ENCODE measurements at places on chromosomes 6 and 20.

DNA sequence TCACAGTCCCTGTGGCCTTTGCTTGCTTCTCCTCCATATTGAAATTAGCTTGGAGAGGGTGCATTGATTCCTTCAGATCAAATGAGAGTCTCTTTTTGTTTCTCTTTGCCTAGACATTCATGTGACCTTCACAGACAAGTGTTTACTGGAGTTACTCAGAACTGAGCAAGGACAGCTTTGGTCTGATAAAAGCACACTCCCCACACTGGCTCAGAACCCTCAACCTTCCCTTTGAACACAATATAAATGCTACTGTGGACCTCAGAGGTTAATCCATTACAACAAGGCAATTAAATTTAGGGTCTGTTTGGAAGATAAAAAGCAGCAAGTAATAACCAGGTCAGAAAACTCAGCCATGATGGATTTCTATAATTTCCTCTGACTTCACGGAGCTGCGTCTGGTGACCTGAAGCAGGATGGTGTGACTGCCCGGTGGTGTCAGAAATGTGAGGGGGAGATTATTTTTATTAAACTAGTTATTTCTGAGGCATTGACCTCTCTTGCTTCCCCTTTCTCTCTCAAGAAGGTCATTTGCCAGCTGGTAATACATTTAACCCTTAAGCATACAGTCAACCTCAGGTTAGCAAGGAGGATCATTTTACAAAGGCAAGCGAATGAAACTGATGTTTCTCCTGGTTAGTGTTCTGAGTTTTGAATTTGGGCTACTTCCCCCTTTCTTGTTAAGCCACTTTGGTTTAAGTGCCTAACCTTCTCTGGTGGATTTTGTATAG, 208.2 kb downstream of the CLIC5 start:
- no peak for DNase-seq

GRCh38 chr6:27693766-27694546, 218.2 kb downstream of the OR2B2 start:
- no peak for DNase-seq

DNA sequence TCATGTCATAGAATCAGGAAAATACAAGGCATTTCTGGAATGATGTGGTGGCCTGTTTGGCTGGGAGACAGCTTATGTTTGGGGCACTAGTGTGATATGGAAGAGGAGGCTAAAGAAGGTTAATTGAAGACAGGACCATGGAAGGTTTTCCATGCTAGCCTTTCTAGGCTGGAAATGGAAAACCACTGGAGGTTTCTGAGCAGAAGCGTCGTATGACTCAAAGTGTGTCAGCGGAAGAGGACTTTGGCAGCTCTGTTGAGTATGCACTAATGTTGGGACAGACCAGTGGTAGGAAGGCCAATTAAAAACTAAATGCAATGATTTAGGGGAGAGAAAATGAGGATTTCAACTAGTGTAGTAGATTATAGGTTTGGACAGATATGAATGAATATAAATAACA, 413.1 kb downstream of the PLCB1 start:
- peak; percentile 82 for DNase-seq

- no peak for DNase-seq
Measured at GRCh38 chr6:28347119-28347518, 2.6 kb upstream of the ZKSCAN3 start.

DNA sequence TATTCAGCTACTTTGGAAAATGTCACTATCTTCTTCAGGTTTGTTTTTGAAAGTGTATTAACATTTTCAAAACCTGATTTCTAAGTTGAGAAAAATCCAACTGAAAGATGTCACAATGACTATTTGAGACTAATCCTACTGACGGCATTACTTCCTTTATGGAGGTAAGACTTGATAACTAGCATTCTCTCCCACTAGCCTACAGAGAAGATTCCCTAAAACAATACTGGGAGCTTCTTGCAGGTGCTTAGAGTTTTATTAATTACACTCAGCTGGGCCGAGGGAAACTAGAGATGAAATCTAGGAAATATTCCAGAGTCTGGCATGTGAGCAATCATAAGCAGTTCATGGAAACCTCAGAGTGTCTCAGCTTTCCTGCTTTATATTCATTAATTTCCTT, 114.0 kb downstream of the LCA5 start:
- no peak for DNase-seq

DNA sequence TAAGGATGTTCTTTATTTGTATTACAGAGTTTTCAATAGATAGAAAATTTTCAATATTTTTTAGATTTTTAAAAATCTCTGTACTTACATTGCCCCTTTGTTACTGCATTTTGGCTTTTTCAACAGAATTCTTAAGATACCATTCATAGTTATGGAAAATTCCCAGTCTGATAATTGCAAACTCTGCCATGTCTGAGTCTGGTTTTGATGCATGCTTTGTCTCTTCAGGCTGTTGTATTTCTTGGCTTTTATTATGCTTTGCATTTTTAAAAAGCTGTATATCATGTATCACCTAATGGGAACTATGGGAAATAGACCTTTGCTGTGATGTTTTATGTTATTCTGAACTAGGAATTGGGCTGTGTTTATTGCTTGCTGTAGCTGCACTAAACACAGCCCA, 898.9 kb upstream of the ADGRB3 start:
- no peak for DNase-seq

GRCh38 chr6:75331151-75331550, 46.6 kb upstream of the TMEM30A start:
- peak; percentile 95 for DNase-seq

GRCh38 chr6:148144917-148145521, 197.6 kb upstream of the SASH1 start:
- peak; percentile 70 for DNase-seq

- DNase-seq: peak; percentile 59
Measured at GRCh38 chr6:56357616-56358373, 110.4 kb upstream of the COL21A1 start.

DNA sequence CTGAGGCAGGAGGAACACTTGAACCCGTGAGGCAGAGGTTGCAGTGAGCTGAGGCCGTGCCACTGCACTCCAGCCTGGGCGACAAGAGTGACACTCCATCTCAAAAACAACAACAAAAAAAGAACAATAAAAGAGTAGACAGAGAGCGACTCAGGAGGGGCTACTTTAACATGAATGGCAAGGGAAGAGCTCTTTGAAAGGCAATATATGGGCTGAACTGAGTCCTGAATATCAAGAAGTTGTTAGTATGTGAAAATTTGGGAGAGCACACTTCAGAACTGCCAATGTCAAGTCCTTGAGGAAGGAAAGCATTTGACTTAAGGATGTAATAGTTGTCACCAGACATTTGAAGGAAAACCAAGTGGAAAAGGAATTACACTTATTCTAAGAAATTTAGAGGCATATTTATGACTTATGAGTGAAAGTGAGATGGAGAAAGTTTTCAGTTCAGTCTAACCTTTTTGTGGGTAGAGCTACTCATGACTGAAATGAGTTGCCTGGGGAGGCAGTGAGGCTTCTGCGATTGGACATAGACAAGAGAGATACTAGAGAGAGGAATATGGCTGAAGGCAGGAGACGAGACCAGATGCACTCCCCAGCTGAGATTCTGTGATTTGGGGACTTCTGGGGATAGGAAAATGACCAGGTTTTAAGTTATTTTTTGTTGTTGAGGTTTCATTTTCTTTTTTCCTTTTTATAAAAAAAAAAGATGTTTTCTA, 48.6 kb upstream of the SLC16A10 start:
- no peak for DNase-seq

DNA sequence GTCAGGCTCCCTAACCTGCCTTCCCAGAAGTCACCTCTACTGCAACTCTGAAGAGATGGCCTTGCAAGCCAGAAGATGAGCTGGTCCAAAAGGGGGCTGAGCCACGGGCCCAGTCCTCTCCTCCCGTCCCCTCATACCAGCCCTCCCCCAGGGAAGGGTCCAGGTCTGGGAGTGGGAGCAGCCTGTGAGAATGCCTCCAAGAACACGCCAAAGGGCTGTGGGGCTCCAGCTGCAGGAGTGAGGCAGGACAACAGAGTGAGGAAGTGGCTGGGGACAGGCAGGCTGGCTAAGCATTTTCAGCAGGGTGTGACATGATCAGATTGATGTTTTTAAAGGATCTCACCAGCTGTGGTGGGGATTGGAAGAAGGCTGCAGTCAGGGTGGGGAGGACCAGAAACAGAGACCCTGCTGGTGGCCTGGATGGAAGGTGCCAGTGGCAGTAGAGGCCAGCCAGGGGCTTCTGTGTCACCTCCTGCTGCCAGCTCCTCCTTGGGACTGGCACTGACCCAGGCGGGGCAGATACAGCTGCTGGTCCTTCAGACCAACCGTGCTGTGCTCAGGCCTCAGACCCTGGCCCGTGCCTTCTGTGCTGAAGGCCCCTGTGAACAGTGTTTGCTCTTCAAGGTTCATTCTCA, 257.6 kb downstream of the NRN1 start:
- DNase-seq: no peak

GRCh38 chr6:36938536-36938935, 16.0 kb upstream of the PI16 start:
- DNase-seq: peak; percentile 77

DNA sequence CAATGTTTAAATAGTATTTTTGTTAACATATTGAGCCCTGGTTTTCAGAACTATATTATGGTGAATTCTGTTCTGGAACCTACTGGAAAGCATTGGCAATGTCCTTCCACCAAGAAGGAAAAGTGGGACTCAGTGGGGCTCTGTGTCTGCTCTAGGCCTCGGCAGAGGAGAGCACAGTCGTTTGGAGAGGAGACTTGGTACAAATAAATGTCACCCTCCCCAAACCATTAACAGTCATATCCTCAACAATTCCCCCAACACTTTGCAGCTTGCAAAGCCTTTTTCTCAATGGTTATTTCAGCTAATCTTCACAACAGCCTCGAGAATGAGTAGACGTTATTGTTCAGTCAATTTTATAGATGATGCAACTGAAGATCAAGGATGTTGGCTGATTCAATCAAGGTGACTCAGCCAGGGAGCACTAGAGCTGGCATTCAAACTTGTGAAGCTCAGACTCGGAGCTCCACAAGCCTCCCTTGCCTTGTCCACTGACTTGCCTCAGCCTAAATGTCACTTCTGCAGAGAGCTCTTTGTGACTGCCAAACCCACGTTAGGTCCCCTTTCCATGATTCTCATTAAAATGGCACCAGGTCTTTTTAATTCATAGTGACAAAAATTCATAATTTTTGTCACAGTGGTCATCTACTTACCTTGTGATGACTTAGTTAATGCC, 60.6 kb downstream of the TOX2 start:
- DNase-seq: peak; percentile 90

GRCh38 chr20:47413189-47413588, 56.7 kb upstream of the ZMYND8 start:
- no peak for DNase-seq

DNA sequence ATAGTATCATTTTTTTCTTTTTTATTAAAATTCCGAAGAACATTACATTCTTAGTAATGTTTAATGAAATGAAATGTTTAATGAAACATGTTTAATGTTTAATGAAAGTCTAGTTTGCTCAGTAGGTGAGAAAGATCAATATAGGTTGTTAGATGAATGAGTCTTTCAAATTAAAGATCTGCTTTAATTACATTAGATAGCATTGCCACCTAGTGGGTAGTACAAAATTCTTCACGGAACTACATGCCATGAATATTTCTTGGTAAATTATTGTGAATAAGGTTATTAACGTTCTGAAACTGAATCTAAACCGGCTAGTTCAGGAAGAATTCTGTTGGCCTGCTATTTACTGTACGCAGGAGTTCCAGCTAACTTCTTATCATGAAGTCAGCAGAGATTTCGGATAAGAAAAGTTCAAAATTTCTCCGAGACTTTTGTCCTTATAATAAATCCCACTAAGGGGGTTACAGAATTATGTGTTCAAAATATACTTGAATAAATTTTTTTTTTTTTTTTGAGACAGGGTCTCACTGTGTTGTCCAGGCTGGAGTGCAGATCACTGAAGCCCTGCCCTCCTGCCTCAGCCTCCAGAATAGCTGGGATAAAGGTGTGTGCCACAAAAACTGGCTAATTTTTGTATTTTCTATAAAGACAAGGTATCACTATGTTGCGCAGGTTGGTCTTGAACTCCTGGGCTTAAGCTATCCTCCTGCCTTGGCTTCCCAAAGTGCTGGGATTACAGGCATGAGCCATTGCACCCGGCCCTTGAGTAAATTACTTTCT, 7.9 kb upstream of the GMNN start:
- DNase-seq: peak; percentile 57

DNA sequence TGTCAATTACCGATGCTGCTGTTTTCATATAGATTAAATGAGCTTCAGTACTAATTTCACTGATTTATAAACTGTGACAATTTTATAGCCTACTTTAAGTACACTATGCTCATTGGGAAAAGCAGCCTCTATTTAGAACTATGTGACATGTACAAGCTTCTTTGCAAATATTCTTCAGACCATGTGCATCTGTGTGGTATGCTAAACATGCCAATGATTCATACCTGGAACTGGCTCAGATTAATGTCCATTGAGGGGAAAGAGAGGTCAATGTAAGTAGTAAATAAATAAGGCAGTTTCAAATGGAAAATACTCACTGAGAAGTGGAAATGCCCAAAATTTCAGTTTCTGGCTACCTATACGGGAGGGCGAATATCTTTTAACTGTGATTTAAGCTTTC, 777.7 kb downstream of the C6orf118 start:
- DNase-seq: no peak

DNA sequence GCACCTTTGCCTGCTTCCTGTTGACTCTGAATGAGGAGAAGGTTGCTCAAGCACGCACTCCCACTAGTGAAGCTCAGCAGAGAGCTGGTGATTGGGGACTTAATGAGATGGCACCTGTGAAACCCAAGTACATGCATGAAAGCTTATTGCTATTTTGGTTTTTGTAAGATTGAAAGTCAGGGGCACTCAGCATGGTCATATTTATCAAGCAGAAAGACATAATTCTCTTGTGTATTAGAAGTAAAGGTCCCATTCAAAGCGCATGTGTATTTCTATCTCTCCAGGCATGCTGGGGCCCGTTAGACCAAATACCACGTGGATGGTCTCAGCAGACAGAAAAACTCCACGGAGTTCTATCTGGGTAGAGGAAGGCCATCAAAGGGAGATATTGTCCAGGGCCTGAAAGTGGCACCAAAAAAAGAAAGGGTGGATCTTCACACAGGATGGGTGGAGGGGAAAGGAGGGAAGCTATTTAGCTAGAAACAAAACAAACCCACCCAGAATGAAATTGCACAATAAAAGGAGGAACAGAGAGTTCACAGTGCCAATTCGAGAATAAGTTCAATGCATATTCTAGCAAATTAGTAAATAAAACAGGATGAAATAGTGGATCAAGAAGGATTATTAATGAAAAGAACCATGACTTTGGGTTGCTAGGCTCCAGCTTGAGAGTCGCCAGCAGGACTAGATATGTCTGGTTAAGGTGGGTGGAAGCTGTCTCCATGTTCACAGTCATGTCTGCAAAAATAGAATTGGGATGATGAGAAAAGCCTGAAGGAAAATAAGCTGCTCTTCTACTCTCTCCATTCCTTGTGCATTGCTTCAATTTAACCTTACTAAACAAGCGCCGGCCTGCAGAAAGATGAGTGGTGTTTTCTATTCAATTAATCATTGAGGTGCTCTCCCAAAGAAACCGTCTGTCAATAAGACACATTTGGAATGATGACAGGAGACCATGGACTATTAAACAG, 224.9 kb upstream of the DTNBP1 start:
- no peak for DNase-seq

- DNase-seq: no peak
Measured at GRCh38 chr20:44392088-44392775, 36.7 kb downstream of the HNF4A start.

Measured in EH (cell line).